ENCODE measurements at places on chromosomes 13 and 19. TPM values are rescaled to one million over a fixed set of nuclear protein-coding genes. Genes with fewer than 3 reads are reported as not detected.
A peak's percentile ranks its signal among the peaks of the same experiment; 100 is the strongest.

DNA sequence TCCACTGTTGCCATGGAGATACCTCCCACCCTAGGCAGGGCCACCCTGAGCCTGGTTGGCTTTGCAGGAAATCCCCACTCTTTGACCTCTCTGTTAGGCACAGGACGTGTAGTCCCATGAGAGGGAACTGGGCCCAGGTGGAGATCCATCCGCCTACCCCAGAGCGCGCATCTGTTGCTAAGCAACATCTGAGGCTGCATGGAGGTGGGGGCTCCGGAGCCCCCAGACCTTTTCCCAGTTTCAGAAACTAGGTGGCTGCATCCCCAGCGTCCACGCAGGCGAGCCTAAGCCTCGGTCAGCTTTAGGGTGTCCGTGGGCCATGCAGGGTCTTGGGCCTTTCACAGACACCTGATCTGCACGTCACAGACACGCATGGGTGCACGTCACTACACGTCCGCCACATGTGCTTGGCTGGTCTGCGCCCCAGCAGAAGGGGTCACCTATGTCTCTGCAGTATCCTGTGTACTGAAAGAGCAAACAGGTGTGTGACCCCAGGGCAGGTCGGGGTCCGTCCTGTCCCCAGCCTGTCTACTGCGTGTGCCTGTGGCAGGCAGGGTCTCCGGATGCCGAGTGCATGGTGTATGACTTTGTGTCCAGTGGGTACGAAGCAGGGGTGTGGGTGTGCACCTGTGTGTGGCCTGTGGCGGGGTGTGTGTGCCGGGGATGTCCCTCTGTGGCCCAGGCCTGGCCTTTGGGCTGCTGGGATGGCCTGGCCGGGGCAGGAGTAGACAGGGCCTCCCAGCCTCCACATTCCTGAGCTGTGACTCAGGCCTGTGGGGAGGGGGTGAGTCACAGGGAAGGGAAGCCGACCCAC lies 4.1 kb upstream of the CIRBP start:
- DNase-seq: peak; percentile 78

- no peak for DNase-seq
Measured at GRCh38 chr19:14837391-14837790, 2.4 kb upstream of the OR7A5 start.

DNA sequence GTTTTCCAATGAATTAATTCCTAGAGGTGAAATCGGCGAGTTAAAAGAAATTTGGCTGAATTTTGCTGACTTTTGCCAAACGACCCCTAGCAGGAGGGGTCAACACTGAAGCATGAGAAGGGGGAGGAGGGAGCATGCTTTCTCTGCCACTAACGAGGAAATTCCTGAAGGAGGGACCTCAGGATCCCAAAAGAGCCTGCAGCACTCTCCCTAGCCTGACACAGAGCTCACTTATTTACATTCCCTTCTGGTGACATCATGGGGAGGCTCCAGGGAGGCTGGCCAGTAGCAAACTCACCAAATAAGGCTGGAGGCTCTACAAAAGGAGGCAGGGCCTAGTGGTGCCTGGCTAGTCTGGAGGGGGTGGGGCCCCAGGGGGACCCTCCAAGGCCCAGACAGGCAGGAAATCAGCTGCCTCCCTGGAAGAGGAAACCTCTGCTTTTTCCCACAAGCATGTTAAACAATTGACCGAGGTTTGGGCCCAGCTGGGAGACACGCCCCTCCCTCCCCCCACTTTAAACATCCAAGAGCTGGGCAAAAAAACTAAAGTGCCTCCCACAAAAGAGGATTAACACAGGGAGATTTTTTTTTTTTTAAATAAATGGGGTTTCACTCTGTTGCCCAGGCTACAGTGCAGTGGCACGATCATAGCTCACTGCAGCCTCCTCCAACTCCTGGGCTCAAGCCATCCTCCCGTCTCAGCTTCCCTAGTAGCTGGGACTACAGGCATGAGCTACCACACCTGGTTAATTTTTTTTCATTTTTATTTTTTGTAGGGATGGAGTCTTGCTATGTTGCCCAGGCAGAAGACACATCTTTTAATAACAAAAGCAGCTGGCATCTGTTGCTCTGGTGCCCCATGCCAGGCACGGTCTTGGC lies 2.1 kb downstream of the DAPK3 start:
- peak; percentile 97 for DNase-seq

- DNase-seq: no peak
Measured at GRCh38 chr13:21980049-21980448, 309.2 kb downstream of the FGF9 start.

- peak; percentile 65 for DNase-seq
Measured at GRCh38 chr19:50461066-50461875, 15.0 kb upstream of the EMC10 start.

DNA sequence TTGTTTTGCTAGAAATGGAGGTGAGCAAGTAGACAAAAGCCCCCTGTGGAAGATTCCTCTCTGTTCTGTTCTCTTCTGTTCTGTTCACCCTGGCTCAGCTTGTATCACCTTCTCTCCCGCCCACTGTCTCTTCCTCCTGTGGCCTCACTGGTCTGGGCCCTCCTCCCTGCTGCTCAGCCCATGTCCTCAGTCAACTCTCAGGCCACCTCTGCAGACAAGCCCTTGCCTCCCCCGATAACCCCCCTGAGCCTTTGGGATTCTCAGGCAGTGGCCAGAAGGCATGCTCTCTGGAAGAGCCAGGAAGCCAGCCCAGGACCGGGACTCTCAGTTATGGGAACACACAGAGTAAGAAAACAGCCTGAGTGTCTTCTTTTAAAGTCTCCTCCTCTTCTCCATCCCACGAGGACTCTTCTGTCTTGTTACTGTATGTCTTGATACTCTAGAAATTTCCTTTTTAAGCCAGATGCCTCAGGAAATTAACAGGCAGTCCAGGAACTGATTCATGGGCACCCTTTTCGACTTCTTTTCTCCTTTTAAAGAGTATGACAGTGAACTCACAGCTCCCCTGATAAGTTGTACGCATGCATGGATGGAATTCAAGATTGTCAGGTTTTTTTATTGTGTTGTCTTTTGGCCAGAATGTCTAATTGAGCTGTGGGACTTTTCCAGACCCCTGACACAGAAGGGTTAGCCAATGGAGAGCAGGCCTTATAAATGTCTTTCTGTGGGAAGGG lies 33.7 kb downstream of the SHISA2 start:
- no peak for DNase-seq

- DNase-seq: no peak
Measured at GRCh38 chr19:16677055-16677454, 16.1 kb downstream of the TMEM38A start.

The GSX1 gene
- not detected for total RNA-seq

- no peak for DNase-seq
Measured at GRCh38 chr13:64884976-64885375, 2345.2 kb downstream of the PCDH9 start.

DNA sequence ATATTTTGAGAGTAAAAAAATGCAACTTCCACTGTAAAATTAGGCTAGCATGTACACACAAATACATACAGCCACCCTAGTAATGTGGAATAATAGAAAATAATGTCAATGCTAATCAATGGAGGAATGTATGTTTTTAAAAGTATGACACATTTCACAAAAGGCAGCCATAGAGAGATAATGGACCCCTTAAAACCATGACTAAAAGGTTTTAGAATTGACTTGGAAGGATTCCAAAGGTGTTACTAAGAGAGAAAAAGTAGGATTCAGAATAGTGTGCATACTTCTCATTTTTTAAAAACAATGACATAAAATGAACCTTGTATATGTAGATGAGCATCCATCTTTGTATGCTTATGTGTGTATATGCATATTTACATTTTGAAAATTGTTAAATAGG lies 597.9 kb upstream of the PCDH9 start:
- DNase-seq: no peak

The ZNF729 gene
- total RNA-seq: not detected

GRCh38 chr13:30143666-30144400 lies 163.5 kb downstream of the KATNAL1 start:
- no peak for DNase-seq

DNA sequence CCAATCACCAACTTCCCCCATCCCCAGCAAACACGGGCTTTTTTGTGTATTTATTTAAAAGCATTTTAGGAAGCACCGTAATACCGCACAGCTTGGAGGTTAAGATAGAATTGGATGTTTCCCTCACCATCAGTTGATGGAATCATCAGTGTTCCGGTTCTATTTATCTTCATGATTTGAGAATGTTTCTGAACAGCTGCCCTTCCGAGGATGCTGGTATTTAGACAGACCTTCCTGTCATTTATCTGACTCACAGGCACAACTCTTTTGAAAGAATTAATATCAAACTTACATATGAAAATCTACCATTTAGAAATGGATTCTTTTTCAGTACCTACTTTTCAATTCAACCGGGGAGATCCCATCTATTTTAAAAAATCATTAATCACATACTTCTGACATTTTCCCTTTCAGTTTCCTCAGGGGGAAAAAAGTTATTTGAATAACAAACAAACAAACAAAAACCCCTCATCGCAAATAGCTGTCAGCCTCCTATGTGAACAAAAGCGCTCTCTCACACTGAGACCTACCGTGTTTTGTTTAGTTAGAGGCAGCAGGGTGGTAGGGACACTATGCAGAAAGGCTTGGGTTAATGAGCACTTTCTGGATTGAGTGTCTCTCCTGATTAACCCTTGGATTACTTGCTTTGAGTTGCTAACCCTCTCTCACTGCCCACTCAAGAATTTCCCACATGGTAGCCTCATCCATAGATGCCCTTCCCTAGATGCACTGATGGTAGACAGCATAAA lies 189.3 kb downstream of the TM9SF2 start:
- no peak for DNase-seq

The MEIOSIN gene
- not detected for total RNA-seq

- no peak for DNase-seq
Measured at GRCh38 chr19:17686592-17687024, 1.5 kb downstream of the UNC13A start.

- DNase-seq: peak; percentile 88
Measured at GRCh38 chr19:3403489-3404323, 37.3 kb downstream of the NFIC start.

GRCh38 chr13:31880851-31881494 lies 141.6 kb downstream of the RXFP2 start:
- no peak for DNase-seq

The GPR183 gene
- total RNA-seq: 21.4 TPM

The CADM4 gene
- total RNA-seq: 20.8 TPM

DNA sequence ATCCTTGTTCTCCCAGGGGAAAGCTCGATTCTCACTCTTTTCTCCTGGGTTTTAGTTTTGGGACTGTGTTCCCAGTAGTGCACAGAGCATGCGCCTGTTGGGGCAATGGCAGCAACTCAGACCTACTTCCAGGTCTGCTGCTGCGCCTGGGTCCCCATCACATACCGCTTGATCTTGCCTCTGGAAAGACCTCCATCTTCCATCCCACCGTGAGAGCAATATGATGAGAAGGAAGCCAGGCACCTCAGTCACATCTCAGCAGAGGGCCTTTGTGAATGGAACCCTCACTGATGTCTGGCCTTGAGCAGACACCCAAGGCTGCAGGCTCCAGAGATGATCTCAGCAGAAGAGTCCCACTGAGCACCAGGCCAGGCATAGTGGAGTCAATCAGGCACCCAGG lies 176.8 kb upstream of the ZNF507 start:
- no peak for DNase-seq

The S1PR2 gene
- 18.4 TPM for total RNA-seq

The UBE2L5 gene
- 0.98 TPM for total RNA-seq

DNA sequence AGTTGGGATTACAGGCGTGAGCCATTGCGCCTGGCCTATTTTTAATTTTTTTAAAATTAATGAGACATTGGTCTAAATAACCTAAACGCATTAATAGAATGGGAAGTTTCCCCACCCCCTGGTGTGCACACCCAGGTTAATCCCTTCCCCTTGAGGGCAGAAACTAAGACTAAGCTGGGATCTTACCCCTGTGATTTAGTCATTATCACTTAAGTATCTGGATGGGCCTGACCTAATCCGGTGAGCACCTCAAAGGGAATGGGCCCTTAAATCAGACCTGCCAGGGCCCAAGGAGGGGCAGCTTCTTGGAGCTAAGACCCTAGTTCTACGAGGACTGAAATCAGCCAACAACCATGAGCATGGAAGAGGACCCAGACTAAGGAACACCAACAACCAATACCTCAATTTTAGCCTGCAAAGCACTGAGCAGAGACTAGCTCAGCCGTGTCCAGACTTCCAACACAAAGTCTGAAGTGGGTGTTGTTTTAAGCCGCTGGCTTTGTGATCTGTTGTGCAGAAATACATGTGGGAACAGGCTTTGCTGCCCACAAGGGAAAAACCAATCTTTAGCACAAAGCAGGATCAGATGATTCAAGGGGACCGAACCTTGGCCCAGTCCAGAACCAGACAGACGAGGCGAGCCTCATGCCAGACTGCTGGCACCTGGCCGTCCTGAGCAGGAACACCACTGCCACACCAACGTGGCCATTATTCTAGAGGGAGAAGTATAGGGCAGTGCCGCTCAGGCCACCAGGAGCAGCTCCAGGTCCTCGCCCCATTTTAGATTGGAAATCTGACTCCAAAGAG lies 7.1 kb downstream of the UBE2S start:
- DNase-seq: no peak

The ZNF433 gene
- total RNA-seq: 8.8 TPM

GRCh38 chr19:39676004-39676403 lies 20.3 kb downstream of the LGALS16 start:
- no peak for DNase-seq

DNA sequence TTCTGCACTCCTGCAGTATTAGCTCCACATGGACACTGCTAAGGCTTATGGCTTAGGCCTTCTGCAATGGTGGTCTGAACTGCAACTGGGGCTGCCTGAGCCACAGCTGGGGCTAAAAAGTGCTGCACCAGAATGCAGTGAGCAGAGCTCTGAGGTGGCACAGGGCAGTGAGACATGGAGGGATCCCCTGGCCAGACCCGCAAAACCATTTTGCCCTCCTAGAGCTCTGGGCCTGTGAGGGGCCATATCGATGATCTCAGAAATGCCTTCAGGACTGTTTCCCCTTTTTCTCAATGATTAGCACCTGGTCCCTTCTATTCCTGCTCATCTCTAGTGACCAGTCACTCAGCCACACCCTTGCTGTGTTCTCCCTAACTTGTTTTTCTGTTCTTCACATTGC lies 397.7 kb downstream of the UQCRFS1 start:
- no peak for DNase-seq

All from breast epithelium (tissue), 4 donors.